ENCODE measurements at places on chromosomes 11 and 22.

DNA sequence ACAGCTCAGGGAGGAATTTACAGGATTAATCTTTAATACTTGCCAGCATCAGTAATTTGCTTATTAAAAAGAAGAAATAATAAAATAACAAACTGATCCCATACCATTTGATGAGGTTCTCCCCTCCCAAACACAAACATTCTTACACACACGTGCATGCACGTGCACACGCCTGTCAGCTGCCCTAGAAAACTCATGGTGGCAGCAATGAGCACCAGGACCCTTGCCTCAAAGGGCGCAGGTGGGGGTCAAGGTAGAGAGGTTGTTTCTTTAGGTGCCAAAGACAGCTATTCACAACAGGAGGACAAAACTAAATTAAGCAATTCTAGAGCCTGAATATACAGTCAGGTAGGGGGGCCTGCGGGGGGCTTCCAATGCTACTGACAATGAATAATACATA lies 219.3 kb downstream of the BUD13 start:
- DNase-seq: no peak

DNA sequence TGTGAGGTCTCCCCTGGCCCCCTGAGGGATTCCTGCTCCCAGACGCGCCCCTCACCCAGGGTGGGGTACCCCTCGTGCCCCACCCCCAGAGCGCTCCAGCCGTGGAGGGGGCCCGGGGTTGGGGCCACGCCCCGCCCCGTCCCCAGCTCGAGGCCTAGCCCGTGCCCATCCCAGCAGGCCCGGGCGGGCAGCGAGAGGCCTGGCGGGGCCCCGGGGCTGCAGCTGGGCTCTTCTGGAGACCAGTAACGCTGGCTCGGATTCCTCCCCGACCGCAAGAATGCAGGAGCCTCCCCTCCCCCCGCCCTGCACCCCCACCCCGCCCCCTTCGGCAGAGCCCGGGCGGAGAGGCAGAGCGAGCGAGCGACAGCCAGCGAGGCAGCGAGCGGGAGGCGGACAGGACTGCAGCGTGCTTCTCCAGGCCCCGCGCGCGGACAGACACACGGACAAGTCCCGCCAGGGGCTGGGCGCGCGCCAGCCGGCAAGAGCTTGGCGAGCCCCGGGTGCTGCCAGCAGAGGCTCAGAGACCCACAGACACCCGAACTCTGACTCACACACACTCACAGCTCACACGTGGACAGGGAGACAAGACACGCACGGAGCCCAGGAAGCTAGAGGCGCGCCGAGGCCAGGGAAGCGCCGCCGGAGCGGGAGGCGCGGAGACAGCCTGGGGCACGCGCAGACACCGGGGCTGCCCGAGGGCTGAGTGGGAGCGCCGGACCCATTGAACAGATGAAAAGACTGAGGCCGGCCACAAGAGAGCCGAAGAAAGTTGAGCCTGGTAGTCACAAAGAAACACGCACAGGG lies 15.2 kb downstream of the BCL9L start:
- DNase-seq: peak; percentile 72

DNA sequence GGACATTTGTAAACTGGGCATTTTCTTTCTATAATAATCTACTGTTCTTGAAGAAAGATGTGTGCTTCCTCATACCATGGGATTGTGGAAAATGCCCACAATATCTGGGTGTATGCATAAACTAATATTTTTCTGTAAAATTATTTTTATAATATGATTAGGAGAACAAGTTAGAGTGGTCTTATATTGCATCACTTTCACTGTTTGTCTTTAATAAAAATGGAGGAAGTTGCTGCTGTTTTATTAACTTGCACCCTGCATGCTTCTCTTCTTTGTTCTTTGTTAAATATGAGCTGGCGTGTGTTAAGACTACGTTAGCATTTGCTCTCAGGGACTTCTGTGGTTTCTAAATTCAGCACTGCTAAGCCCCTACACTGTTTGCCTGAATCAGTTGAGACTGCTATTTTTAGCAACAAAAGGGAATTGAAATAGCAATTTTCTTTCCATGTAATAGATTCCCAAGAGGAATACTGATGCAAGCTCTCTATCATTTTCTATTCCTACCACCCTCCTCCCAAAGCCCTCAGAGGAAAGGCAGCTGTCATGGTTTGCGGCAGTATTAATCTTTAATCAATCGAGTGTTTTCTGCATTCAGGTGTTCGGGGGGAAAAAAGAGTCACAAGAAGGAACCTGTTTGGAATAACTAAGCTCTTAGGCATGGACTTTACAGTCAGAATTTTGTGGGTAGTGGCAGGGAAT lies 56.1 kb downstream of the HSD17B12 start:
- DNase-seq: no peak

GRCh38 chr11:76841923-76842452 lies 18.7 kb upstream of the ACER3 start:
- no peak for DNase-seq

- DNase-seq: no peak
Observed at GRCh38 chr11:284105-285020, 4.6 kb upstream of the PGGHG start.

GRCh38 chr11:100010393-100010792 lies 676.7 kb upstream of the ARHGAP42 start:
- DNase-seq: no peak

DNA sequence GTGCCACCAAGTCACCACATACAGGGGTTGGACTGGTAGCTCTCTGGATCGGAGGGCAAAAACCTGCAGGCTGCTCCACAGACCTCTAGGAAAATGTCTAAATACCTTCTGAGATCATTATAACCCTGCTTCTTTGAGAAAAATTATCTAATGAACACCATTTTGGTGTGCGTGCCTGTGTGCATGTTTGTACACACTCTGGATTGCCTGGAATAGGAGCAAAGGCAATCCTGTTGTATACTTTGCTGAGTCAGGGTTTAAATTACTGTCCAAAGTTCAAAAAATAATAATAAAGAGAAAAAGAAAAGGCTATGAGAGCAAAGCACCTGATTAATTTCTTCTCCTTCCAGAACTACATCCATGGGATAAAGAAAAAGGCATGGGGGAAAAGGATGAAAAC lies 11.0 kb downstream of the JAML start:
- DNase-seq: no peak

GRCh38 chr11:125593114-125593820 lies 615 bp downstream of the STT3A start:
- peak; percentile 33 for DNase-seq

DNA sequence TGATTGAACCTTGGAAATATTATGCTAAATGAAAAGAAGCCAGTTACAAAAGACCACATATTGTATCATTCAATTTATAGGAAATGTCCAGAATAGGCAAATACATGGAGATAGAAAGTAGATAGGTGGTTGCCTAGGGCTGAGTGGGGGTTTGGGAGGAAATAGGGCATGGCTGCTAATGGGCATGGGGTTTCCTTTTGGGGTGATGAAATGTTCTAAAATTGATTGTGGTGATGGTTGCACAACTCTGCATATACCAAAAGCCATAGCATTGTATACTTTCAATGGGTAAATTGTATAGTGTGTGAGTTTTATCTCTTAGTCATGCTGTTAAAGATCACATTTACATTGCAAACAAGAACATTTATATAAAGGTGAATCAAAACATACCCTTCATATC lies 48.7 kb downstream of the LDLRAD3 start:
- DNase-seq: peak; percentile 30

DNA sequence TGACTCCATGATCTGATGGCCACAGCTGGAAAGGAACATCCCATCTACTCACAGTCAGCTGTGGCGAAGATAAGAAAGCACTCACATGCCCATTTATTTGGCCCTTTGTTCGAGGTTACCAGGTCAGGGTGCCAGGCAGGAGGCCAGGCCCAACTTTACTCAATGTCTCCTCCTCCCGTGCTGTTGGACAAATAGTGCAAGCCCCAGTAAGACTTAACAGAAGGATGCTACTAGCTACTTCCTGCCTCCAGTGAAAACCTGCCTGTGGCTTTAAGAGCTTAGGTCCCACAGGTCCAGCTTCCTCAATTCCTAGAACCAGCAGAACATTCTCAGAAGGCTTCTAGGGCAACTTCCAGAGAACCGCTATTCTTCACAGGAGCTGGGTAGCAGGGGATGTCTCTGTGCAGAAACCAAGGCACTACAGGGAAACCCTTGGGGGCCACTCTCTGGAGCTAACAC lies 12.9 kb upstream of the CRY2 start:
- DNase-seq: peak; percentile 23

GRCh38 chr11:84292006-84292405 lies 1005.8 kb upstream of the CCDC90B start:
- DNase-seq: no peak

GRCh38 chr22:29148036-29148435 lies 57.7 kb upstream of the EMID1 start:
- DNase-seq: no peak

GRCh38 chr11:95363708-95364107 lies 132.7 kb upstream of the SESN3 start:
- DNase-seq: no peak

- DNase-seq: no peak
Observed at GRCh38 chr11:66133216-66133775, 63.2 kb downstream of the PACS1 start.

DNA sequence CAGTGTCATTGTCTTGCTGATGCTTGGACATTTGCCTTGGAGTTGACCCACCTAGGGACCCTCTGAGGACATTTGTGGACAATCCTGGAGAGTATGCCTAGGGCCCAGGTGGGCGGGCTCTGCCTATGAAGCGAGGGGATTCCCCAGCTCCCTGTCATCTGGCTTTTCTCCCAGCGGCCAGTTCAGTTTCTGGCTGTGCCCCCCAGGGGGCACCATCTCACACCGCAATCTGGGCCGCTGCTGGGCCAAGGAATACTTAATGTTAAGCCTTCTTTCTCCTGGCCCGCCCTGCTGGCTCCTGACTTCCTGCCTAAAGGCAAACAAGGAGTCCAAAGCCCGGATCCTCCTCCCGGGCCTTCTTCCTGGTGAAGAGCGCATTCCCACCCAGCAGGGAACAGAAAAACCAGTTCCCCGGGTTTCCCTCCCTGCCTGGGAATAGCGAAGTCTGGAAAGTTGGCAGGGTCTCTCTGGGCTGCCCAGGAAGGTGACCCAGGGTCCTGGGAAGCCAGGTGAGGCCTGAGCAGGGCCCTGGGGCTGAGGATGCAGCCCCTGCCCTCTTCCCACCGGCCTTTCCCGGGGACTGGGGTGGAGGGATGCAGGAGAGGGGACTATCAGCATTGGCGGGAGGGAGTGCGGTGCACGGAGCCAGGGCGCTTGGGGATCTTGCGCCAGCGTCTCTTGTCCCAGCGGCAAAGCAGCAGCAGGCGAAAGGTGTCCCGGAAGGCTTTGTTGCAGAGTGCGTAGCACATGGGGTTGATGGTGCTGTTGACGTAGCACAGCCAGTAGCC lies 11.9 kb downstream of the CHRM1 start:
- peak; percentile 83 for DNase-seq

GRCh38 chr11:85699957-85700741 lies 14.2 kb upstream of the CCDC89 start:
- DNase-seq: peak; percentile 14

DNA sequence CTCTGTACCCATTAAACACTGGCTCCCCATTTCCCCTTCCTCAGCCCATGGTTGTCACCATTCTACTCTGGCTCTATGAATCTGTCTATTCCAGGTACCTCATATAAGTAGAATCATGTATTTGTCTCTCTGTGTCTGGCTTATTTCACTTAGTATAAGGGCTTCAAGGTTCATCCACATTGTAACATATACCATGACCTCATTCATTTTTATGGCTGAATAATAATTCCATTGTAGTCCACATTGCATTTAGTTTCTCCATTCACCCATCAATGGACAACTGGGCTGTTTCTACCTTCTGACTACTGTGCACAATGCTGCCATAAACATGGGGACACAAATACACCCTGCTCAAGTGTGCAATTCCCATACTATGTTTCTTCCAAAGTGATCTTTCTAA lies 97.3 kb downstream of the MICAL3 start:
- DNase-seq: no peak

GRCh38 chr11:12717851-12718291 lies 43.6 kb downstream of the TEAD1 start:
- DNase-seq: no peak

DNA sequence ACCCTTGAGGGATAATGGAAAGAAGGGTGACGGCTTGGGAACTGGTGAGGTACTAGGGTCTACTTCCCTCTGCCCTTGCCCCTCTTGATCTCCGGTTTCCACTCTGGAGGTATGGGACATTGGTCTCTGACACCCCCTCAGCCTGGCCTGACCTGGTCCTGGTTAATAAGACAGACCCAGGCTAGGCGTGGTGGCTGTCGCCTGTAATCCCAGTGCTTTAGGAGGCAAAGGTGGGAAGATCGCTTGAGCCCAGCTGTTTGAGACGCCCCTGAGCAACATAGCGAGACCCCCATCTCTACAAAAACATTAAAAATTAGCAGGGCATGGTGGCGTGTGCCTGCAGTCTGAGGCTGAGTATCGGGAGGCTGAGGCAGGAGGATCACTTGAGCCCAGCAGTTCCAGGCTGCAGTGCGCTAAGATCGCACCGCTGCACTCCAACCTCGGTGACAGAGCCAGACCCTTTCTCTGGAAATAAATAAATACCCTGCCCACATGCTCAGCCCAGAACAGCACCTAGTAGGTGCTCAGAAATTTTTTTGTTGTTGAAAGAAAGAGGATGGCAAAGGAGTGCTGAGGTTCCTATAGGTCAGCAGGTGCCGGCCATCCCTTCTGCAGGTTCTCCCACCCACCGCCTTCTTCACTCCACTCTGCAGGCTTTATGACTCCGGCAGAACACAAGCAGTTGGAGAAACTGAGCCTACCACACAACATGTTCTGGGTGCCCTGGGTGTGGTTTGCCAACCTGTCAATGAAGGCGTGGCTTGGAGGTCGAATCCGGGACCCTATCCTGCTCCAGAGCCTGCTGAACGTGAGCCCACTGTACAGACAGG lies 6.3 kb downstream of the BEST1 start:
- no peak for DNase-seq

DNA sequence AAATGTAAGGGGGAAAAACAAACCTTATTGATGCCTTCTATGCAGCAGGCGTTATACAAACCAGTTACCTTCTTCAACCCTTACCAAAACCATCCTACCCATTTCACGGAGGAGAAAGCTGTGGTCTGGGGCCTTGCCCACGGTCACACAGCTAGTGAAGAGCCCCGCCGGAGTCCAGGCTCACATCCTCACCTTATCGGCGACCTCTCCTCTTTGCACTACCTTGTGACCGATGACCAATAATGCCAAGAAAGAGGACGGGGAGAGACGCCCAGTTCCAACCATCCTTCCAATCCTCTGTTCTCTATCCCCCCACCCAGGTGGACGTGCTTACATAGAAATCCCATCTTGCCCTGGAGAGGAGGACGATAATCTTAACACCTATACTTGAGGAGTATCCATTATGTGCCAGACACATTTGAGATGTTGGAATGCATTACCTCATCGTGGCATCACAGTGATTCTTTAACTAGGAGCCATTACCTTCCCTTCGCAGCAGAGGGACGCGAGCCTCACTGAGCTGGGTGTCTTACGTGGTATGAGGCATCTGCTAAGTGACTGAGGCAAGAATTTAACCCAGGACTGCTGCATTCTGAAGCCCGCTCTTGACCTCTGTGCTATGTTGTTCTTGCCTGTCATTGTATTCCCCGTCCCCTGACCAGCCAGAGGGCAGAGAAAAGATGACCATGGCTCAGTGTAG lies 253.7 kb upstream of the B3GAT1 start:
- DNase-seq: no peak

- peak; percentile 100 for DNase-seq
Observed at GRCh38 chr11:925496-926301, at the start of gene AP2A2. AP2A2 (plus strand) TSS chr11:925870; CDS start chr11:926022, 152 bp downstream.
